ENCODE measurements at places on chromosomes 12 and 14.
A peak's percentile ranks its signal among the peaks of the same experiment; 100 is the strongest.

DNA sequence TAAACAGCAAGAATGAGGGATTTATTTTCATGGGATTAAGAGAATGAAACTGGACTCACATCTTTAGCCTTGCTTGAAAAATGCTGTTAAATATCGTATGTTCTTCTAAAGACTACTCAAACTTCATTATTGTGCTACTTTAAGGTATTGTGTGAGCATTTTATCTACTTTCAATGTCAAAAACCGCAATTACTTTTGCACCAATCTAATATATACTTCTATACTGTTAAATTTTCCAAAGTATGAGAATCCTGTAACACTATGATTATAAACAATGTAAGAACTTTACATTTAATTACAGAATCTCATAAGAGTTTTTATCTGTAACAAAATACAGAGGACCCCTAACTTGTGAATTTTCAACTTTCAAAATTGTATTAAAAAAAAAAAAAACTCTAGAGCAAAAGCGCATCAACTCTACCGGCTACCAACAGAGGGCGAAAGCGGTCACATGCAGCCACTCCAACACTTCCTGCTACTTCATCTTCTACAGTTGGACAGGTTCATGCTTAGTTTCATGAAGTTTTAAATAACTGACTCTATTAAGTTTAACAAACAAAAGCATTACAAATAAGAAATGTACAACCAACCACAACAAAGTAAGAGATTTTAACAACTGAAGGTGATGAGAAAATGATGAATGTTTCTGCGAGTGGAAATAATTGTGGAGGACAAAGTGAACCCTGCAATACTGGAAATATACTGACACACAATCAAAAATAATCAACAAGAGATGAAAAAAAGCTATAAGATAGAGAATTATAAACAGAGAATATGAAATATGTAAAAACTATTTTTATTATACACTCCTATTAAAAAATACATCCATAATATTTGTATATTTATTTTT lies 210.9 kb downstream of the MED13L start:
- DNase-seq: peak; percentile 66

DNA sequence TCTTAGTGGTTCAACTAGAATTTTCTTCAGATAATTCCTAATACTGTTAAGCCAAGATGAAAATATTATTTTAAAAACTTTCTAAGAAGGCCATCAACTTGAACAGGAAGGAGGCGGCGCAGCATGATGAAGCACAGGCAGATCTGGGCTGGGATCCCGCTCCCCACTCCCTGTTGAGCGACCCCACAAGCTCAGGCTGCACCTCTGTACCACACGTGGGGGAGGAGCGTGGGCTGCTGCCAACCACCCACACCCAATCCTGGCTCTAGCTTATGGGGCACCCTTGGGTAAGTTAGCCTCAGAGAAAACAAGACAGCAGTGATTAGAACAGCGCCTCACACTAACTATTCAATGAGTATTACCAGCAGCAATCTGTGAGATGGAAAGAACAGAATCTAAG lies 6.0 kb downstream of the MTERF2 start:
- DNase-seq: no peak

- DNase-seq: no peak
Observed at GRCh38 chr14:103510724-103511693, 11.6 kb downstream of the CKB start.

GRCh38 chr14:35338731-35339405 lies 46.7 kb downstream of the PSMA6 start:
- no peak for DNase-seq

DNA sequence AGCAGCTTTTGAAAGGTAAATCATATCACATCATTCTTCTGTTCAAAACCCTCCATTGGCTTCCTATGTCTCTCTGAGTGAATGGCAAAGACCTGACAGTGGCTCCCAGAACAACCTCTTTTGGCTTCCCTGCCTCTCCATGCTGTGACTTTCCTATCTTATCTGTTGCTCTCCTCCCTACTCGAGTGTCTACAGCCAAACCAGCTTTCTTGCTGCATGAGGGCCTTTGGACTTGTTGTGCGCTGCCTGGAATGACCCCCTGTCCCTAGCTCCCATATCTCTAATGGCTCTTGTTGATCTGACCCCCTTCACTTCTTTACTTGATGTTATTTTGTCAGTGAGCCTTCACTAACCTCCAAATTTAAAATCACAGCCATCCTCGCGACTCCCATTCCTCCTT lies 2.5 kb downstream of the SYNE2 start:
- no peak for DNase-seq

DNA sequence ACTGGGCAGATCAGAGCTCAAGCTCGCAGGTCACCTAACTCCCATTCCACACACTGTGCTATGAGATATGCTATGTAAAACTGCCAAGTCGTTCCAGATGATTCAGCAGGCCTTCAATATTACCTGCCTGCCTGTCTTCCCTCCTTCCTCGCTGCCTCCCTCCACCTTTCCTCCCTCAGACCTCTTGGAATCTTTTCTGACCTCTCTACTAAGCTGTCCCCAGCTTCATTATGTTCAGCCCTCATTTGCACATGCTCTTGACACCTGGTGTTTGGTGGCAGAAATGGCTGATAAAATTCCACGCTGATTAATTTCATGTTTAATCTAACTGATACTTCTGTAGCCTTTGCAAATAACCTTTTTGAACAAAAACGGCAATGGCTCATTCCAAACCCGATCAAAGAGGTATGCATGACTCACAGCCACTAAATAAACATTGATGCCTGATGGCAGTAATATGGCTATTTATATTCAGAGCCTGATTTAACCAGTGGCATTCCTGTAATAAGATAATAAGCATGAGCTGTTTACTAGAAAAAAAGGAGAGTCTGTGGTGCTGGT lies 130.8 kb upstream of the EGLN3 start:
- DNase-seq: no peak

DNA sequence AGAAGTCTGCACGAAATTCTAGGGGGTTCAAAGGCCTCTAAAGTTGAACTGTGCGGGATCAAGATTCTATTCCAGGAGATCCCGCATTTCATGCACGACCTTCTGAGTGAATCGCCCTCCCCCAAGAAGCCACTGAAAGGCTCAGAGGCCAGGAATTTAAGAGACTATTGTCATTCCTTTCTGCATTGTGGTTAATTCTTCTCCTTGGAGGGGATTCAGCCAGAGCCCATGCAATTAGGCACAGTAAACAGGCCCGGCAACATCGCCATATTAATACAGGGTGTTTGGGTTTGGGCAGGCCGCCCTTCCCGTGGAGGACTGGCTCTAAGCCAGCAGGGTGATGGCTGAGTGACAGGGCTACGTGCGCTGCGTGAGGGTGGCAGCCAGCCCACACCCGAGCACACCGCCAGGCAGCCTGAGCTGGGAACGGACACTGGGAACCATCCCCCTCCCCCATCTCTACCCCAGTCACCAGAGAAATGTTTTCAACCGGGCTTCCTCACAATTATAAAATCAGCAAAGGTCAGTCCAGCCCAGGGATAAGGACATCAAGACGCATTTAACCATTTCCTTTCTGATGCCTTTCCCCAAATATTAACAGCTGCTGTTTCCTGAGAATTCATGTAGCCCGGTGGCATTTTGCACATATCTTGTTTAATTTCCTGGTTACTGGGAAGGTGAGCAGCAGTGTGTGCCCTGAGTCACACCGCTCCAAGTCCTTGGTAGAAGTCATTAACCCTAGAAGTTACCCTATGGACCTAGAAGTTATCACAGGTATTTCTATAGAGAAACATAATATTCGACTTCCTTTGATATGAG lies 12.5 kb downstream of the EGLN3 start:
- no peak for DNase-seq

- no peak for DNase-seq
Observed at GRCh38 chr14:96515731-96516130, 13.5 kb downstream of the PAPOLA start.

DNA sequence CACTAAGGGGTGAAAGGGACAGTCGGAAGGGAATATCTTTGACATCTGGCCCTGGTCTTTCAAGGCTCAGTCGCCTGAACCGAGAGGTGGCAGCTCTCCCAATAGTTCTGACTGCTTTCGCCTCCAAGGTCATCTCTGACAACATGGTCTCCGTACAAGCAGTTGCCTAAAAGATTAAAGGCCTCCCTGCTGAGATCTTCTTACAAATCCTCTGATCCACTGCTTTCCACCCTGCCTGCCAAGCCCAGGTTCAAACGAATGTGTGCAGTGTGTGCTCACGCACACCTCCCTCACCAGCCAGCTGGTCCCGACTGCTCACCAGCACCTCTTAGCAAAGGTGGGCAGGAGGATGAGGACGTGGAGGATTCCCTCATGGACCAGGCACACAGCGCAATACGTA lies 10.4 kb downstream of the B4GALNT3 start:
- no peak for DNase-seq

GRCh38 chr14:34580381-34580780 lies 40.9 kb upstream of the EAPP start:
- DNase-seq: no peak

DNA sequence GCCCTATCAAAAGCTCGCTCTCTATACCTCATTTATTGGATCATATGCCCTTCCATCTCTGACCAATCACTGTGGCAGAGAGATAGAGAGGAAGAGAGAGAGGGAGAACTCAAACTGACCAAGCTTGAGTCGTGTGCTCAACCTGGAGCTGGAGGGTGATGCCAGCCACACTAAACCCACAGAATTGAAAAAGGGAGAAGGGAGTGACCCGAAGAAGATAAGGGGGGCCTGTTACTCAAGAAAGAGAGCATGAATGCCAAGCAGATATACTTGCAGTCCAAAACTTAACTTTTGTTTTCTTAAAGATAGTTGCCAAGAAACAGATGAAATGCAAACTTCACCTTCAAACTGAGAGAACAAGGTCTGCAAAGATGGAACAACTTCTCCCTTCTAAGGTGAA lies 112.7 kb downstream of the BTG1 start:
- no peak for DNase-seq

GRCh38 chr12:52531566-52532300 lies 11.5 kb upstream of the KRT5 start:
- DNase-seq: peak; percentile 81

- DNase-seq: no peak
Observed at GRCh38 chr14:35607380-35607779, 73.4 kb downstream of the INSM2 start.

DNA sequence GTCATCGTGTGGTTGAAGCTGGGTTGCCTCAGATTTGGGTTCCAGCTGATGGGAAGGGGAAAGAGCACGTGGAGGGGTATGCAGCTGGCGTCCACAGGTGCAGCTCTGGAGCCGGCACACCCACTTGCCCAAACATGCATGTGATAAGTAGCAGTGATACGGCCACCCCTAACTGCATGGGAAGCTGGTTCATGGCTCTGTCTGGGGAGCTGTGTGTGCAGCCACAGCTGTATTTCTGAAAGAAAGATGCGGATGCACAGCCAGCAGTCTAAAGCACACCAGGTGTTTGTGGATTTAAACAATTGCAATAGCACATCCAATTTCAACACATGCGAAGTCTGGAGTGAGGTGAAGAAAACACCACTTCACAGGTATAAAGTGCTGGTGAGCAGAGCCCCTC lies 181.4 kb downstream of the EFCAB11 start:
- no peak for DNase-seq

- peak; percentile 49 for DNase-seq
Observed at GRCh38 chr12:104638851-104639240, 182.1 kb downstream of the CHST11 start.

GRCh38 chr14:99258341-99258861 lies 13.6 kb downstream of the BCL11B start:
- DNase-seq: no peak

DNA sequence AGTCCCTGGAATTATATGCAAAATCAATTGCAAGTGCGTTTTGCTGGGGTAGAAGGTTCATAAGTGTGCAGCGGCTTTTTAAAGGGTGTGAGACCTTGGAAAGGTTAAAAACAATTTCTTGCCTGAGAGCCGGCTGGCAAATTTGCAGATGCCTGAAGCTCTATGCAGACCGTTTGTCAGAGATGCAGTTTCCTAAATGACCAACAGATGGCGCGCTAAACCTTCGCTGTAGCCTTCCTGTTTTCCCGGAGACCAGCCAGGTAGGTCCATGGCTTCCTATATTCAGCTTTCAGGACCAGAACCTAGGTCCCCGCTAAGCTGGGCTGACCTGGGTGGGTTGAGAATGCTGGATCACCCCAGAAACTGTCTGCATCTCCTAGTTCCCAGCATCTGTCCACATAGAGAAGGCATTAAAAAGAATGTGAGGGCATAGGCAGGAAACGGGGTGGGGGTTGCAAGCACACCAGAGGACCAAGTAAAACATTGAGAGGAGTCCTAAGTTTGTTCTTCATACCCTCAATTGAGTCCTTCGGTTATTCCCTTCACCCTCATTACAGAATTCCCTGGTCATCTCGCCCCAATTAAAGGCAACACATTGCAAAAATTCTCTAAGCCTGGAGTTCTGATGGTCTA lies 5.7 kb upstream of the NOS1 start:
- DNase-seq: peak; percentile 80

DNA sequence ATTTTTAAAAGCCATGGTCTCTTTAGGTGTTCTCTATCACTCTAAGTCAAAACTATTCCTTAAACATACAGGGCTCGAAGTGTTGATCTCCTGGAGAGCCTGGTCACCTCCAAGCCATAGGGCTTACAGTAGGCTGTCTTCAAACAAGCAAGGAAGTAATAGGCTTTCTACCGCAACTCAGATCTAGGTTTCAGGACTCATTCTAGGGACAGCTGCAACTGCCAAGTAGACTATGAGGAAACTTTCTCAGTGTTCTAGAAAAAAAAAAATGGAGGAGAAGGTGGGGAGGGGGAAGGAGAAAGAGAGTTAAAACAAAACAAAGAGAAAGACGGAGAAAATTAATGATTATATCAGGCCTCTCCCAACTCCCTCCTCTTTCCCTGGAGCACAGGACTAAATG lies 106.9 kb upstream of the ETV6 start:
- DNase-seq: no peak

- peak; percentile 43 for DNase-seq
Observed at GRCh38 chr12:1796515-1797010, 23.8 kb upstream of the LRTM2 start.

- no peak for DNase-seq
Observed at GRCh38 chr12:45050751-45051571, at the start of gene DBX2. TSS of gene DBX2 (minus strand) at chr12:45051099. CDS start at chr12:45050927, 172 bp downstream.

GRCh38 chr12:120851444-120851843 lies 52.7 kb downstream of the SPPL3 start:
- peak; percentile 64 for DNase-seq

DNA sequence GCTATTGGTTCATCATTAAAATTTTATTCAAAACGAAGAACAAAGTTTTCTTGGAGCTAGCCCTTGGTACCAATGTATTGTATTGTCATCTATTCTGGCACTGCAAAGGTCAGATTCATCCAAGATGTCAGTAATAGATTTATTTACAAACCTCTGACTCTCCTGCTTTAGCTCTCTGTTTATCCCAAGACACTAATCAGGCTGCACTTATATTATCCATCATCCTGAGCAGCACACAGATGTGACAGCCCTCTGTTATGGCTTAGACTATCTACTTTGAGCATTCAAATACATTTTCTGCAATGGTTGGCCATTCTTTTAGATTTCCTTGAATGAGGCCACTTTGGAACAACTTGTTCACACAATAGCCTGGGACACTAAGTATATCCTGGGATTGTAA lies 5.0 kb upstream of the PTPRR start:
- DNase-seq: no peak

Measured in suppressor macrophage treated with lipopolysaccharide for 1 hour (primary cell).